Stimulated activated CD4-positive, alpha-beta T cell treated with anti-CD3 and anti-CD28 coated beads, TNF-alpha, amount 100 ng/mL, for 4 hours (primary cell): ENCODE measurements at places on chromosomes 2 and 18.

DNA sequence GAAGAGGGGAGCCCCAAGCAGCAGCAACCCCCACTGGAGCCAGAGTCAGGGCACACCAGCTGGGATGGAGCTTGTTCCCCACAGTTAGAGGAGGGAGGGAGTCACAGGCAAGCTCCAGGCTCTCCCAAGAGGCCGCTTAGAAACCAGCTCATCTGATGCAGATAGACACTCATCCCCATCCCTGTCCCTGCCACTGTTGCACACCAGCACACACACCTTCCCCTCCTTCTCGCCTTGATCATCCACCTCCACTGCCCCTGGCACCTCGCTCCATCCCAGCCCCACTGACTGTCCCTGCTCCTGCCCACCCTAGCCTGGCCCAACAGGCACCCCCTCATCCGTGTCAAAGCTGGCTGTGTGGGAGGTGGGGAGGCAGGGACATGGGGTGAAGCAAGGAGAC is 1.5 kb upstream of the RUFY4 start:
- DNase-seq = no peak

GRCh38 chr2:168470320-168471162 is 14.5 kb downstream of the CERS6 start:
- DNase-seq = no peak

DNA sequence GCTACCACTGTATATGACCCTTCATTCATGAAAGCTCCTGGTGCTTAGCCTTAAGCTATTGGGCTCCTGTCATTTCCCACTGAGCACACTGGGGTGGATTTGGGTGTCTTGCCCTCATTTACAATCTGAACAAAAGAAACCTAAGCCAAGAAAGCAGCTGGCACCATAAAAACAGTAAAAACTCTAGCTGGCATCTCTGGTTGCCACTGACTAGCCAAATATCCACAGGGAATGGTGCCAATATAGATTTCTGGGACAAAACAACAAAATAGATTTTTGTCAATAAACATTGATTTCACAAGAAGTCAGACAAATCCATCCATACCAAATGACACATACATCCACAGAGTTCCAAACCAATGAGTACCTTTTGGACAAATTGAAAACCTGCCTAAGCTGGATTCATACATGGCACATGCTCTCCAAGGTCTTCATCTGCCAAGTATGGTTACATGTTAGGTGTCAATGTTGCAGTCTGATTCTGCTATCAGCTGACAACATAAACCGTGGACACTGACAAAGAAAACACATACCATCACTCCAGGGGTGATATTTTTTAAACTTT is 1081.5 kb upstream of the ZEB2 start:
- DNase-seq = no peak

DNA sequence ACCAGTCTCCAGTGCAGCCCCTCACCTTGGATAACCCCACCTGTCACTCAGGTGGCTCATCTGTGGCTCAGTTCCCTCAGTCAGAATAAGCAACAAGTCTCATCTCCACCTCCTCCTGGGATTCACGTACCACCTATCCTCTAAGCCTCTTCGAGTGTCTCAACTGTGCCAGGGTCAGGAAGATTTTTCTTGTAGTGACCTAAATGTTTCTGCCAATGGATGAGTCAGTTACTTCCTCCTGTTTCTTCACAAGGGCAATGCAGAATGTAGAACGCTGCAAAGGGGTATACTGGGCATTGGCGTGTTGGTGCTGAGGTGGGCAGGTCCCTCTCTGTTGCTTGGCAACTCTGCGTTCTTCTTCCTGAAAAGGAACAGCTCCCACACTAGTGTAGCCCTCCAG is 213.3 kb upstream of the CXCR4 start:
- DNase-seq = no peak

- DNase-seq = no peak
Measured at GRCh38 chr2:85873679-85874078, 15.1 kb downstream of the ST3GAL5 start.

DNA sequence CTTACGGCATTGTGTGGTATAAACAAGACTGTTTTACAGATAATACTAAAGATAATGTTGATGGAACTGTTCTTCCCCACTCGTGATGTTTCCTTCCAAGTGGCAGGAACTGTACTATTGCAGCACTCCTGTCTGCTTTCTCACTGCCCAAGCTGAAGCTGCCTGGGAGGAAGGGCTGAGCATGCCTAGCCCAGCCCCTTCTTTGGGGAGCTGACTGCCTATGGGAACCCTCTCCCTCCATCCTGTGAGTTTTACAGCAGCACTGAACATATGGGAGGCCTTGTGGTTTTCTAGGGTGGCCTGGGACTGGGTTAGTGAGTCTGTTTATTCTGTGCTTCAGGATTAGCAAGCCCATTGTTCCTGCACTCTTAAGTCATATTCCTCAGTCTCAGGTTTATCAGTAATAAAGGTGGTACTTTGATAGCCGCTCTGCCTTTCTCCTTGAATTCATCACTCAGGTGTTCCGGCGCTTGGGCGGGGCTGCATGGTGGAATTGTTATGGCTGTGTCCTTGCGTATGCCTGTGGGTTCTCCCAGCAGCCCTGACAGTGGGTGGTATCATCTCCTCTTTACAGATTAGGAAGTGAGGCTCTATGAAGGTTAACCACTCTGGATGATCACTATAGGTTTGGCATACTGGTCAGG is 379.7 kb downstream of the PTPRM start:
- no peak for DNase-seq

DNA sequence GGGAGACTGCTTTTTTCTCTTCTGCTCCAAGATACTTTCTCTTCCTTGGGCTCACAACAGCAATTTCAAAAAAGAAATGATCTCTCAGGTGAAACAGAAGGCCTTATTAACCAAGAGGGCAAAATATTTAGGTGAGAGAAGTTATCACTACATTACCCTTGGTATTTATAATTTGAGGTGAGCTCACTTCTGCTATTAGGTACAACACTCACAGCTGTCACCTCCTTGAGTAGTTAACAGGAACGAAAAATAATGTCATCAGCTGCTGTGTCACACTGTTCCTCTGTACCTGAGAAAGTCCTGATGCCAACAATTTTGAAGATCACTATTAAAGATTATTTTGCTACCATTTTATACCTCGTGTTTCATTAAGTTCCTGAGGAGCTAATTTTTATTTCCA is 205.0 kb downstream of the DLGAP1 start:
- no peak for DNase-seq

GRCh38 chr2:127410871-127411652 is 7.2 kb upstream of the PROC start:
- no peak for DNase-seq

- DNase-seq = no peak
Measured at GRCh38 chr2:42575458-42576064, 7.1 kb downstream of the MTA3 start.

DNA sequence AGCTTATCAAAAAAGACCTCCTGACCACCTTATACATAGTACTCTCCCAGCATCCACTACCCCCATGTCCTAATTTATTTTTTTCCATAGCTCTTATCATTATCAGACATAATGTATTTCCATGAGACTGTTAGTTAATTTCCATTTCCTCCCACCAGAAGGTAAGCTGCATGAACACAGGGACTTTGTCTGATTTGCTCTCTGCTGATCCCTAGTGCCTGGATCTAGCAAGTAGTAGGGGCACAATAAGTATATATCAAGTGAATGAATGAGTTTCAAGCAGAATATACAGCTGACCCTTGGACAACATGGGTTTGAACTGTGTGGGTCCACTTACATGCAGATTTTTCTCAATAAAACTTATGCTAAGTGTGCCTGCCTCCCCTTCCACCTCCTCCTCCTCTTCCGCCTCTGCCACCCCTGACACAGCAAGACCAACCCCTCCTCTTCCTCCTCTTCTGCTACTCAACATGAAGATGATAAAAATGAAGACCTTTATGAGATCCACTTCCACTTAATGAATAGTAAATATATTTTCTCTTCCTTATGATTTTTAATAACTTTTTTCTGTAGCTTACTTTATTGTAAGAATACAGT is 53.8 kb downstream of the CTAGE1 start:
- DNase-seq = no peak

GRCh38 chr18:3605486-3605952 is 155.5 kb downstream of the TGIF1 start:
- no peak for DNase-seq

- no peak for DNase-seq
Measured at GRCh38 chr2:108907822-108908712, 81.0 kb downstream of the EDAR start.

- no peak for DNase-seq
Measured at GRCh38 chr18:23181547-23181946, 46.3 kb downstream of the CABLES1 start.

DNA sequence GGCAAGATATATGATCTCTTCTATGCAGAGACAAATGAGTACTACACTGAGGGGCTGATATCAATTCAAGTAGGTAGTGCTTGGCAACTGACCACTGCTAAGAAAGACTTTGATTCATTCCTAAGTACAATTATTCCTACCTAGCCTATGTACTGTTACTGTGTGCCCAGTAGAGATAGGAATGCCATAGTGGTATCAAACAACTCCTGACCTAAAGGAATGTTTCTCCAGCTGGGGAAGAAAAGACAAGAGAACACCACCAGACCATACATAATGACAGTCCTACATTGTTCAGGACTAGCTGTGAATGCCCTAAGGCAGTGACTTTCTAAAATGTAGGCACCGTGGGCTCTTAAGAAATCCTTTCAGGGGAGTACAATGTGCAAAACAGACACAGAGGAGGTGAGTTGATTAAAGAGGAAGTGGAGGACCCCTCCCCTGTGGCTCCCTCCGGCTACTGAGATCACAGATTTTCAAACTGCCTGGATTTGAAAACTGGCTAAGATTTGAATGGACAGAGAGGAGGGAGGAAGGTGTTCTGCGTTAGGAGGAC is 89.1 kb downstream of the ANTXR1 start:
- no peak for DNase-seq

GRCh38 chr2:100265226-100265625 is 57.1 kb downstream of the LONRF2 start:
- DNase-seq = no peak

GRCh38 chr2:175576270-175576669 is 394.8 kb upstream of the ATP5MC3 start:
- DNase-seq = no peak
